ENCODE measurements at places on chromosomes 7 and 10. TPM values are rescaled to one million over a fixed set of nuclear protein-coding genes. Genes with fewer than 3 reads are reported as not detected.

Gene MSS51
- 3.3 TPM for total RNA-seq

Gene TRIM50
- 0.84 TPM for total RNA-seq

Gene ZNF853
- 18.2 TPM for total RNA-seq

Gene TMEM273
- total RNA-seq: 37.9 TPM

Gene VAX1
- total RNA-seq: not detected

- DNase-seq: no peak
Measured at GRCh38 chr10:128080641-128081040, 45.6 kb downstream of the MKI67 start.

DNA sequence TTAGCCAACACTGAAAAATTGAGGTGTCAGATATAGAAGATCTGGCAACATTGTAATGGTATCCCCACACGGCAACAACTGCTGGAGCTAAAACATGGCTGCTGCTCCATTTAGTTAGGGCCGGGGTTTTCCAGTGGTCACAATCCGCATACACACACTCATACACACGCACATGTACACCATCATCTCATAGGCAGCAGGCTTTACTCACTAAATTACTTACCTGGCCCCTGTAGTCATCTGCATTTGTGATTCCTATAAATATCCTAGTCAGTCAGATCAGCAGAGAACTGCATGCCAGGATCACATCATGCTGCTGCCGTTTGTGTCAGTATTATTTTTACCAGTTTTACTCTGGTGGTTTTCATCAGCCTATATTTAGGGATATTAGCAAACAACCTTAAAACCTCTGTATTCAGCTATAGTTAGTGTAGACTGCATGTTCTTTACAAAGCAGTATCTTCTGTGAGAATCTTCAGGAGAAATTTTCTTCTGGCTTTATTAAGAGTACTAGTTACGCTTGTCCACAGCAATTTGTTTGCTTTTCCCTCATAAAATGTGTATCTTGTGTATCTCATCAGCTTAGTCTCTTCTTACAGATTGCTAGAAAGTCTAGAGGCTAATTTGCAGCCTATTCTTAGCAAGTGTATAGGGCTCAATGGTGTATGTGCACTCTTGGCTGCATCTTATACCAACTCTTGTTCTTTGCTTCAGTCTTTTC, 38.3 kb upstream of the PTPN12 start:
- DNase-seq: no peak

- no peak for DNase-seq
Measured at GRCh38 chr7:70787286-70787685, 344.7 kb upstream of the GALNT17 start.

DNA sequence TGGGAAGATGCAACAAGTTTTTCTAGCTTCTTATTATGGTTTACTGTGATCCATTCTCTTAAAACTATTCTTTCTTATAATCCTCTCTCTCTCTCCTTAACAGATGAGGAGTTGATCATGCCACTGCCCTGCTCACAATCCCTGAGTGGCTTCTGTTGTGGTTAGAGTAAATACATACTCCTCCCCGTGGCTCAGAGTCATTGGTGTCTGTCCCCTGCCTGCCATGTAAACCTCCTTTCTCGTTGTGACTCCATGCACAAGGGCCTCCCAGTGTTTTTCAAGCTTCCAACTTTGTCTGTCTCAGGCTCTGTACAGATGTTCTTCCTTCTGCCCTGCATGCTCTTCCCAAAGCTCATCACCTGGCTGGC, 20.4 kb downstream of the CCNY start:
- no peak for DNase-seq

DNA sequence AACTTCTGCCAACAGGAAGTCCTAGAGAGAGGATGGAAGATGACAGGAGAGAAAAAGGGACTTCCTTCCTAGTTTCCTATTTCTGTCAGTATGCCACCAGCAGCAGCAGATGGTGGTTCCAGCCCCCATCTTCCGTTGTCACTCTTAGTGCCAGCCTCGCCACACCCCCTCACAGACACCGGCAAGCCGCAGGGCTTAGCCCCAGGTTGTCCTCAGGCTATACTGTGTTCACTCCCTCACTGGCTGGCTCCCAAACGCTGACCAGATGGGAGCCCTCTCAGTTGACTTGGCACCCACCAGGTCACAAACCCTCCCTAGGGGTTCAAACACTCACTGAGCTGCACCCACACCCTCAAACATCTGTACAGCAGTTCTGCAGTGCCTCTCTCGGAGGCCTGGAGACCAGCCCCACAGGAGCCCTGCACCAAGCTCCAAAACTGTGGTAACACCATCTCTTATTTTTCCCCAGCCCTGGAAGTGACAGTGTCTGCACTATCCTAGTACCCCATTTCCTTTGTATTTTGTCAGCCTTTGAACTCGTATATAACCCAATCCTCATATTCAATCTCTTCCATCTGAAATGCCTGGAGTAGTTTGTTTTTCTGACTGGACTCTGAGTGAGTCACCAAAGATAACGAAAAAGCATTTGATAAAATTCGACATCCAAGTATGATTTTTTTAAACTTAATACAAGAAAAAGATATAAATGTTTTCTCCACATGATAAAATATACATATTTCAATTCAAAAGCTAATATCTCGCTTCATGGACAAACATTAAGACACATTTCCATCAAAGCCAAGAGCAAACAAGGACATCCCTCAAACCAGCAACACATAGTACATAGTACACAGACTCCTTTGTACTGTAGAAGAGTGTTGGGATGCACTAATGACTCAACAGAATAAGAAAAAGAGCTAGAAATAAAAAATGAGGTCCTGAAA, 34.5 kb downstream of the SMURF1 start:
- DNase-seq: no peak

DNA sequence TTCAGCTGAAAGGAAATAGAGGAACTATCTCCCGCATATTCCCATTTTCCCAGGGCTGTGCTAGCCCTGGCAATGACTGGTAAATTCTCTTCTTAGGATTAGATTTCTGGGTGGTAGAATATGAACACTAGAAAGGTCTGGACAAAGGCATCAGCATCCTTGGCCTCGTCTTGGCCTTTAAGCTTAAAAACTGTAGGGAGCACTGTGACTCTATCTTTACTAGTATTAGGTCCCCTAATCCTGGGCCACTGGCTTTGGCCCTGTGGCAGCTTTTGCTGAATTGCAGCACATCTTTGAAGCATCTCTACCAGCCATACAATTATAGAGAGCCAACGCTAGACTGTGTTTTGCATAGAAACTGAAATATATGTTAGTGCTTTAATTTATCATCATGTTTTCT, 41.5 kb upstream of the EBLN1 start:
- DNase-seq: no peak

DNA sequence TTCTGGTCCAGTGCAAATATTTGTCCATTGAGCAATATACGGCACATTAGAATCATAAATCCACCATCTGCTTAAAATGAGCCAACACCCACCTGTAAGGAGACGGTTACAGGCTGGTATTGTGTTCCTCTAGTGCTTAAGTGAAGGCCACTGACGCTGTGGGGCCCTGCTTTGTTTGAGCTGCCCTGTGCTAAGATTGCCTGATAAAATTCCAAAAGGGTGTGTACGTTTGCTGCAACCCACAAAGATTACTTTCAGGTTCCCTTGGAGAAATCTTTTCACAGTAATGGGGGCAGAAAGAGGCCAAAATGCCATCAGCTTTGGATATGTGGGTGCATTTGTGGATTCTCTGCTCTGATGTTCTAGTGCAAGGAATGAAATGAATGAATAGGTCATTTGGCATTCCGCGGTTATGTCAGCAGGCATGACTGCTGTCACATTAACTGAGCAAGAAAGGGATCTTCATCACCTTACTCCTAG, 34.4 kb downstream of the AGR3 start:
- DNase-seq: no peak

DNA sequence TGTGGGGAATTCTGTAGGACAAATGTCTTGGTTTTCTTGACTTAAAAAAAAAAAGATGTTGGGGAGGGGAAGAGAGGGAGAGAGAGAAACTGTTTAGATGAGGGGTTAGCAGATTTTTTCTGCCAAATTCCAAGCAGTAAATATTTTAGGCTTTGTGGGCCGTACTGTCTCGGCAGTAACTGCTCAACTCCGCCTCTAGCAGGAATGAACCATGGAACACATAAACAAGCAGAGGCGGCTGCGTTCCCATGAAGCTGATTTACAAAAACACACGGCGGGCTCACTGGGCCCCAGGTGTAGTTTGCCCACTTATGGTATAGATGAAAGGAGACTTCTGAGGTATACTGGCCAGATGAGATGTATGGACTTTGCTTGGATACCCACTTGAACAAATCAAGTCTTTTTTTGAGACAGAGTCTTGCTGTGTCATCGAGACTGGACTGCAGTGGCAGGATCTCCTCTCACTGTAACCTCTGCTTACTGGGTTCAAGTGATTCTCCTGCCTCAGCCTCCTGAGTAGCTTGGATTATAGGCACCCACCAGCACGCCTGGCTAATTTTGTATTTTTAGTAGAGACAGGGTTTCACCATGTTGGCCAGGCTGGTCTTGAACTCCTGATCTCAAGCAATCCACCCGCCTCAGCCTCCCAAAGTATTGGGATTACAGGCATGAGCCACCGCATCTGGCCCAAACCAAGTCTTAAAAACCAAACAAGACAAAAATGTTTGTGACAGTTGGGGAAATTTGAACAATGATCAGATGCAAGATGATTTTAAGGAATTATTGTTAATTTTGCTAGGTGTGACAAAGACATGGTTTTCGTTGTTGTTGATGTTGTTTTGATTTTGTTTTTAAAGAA, 9.7 kb upstream of the ADAMTS14 start:
- DNase-seq: no peak

GRCh38 chr10:96236090-96236478, 35.3 kb downstream of the BLNK start:
- no peak for DNase-seq

DNA sequence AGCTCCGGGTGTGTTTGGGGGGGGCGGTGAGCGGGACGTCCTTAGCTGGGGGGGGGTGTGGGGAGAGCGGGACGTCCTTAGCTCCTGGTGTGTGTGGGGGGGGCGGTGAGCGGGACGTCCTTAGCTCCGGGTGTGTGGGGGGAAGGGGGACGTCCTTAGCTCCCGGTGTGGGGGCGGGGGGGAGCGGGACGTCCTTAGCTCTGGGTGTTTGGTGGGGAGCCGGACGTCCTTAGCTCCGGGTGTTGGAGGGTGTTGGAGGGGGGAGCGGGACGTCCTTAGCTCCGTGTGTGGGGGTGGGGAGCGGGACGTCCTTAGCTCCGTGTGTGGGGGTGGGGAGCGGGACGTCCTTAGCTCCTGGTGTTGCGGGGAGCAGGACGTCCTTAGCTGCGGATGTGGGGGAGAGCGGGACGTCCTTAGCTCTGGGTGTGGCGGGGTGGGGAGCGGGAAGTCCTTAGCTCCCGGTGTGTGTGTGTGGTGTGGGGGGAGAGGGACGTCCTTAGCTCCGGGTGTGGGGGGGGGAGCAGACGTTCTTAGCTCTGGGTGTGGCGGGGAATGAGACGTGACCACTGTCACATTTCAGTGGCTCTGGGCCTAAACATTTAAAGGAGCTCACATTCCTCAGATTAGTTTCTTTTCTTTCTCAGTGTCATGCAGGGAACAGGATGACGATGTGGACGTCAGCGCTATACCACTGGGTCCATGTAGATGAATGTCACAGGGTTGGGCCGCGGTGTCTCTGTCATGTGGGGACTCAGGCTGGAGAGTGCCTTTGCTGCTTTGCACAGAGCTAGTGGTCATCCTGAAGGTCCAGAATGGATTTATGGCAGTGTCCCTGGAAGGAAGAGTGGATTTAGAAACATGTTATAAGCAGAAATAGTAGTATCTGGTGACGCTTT, 7.5 kb downstream of the DYNC2I1 start:
- DNase-seq: peak; percentile 50

DNA sequence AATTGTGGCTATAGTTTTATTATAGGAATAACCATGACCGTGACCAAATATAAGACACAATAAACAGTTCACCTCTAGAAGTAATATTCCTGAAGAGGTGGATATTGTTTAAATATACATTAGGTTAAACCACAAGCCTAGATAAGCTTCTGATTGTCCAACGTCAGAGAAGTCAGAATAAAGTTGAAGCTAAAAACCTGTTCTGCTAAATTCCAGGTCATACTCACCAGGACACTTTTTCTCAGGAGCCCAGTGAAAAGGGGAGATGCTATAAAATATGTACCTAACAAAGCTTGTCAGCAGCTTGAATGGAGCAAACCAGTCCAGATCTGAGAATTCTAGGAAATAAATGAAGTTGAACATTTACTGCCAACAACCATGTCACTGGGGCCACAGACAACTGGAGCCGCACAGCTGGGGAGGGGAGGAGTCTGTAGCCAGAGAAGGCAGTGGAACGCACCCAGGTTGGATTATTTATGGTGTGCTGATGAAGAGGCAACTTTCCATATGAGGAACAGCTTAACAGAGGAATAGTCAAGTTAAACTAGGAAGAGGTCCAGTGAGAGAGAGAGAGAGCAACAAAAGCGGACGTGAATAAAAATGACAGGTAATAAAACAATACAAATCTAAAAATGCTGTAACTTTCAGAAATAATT, 191.1 kb downstream of the ZNF438 start:
- no peak for DNase-seq

DNA sequence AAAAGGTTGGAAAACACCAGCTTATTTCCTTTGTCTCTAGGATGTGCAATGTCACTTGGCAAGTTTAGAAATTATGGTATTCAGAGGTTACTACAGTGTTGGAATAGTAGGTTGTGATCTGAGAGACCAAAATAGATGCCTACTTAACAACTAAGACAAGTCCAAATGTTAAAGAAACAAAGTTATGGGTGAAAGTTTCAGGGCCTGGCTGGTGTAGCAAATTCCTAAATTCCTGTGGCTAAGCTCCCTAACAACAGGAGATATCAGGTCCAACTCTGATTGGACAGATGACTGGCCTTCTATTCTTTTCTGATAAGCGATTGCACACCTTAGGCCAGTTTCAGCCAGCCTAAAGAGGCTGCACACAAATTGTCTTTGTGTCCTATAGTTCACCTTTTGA, 873.5 kb downstream of the REEP3 start:
- no peak for DNase-seq

- DNase-seq: no peak
Measured at GRCh38 chr7:3634396-3634795, 333.3 kb downstream of the SDK1 start.

DNA sequence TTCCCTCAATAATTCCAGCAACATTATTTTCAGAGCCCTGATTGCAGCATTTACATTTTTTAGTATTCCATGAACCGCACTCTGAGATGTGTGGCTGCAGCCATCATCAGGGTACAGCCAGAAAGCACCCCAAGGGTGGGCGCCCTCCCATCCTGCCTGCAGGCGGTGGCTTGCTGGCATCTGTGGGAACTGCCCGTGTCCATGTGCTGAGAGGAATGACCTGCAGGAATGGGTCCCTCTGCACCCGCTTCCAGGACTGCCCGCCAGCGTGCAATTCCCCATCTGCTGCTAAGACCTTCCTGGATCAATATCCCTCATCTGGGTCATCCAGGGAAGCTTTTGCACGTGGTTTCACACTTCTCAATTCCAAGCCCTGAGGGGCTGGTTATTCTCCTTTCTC, 32.8 kb upstream of the NUB1 start:
- no peak for DNase-seq

DNA sequence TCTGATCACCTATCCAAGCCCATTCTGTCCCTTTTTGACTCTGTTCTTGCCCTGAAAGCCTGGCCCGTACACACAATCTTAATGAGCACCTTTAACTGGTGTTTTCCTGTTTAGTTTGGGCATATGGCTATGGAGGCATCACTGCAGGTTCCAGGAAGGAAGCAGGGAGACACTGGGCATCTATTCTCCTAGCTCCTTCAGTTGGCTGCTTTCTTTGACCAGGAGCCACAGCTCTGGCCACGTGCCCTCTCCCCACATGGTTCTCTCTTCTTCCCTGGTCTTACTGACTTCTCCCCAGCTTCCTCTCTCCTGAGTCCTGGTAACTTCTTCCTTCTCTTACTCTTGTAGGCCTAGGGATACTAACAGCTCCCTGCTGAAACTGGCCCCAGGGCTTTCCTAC, 144.4 kb downstream of the CREB5 start:
- DNase-seq: no peak

Measured in tibial nerve (tissue), 4 donors.